8988T (cell line): ENCODE measurements at places on chromosomes 12 and 14.

- no peak for DNase-seq
Measured at GRCh38 chr12:12051668-12052067, 19.1 kb upstream of the BCL2L14 start.

DNA sequence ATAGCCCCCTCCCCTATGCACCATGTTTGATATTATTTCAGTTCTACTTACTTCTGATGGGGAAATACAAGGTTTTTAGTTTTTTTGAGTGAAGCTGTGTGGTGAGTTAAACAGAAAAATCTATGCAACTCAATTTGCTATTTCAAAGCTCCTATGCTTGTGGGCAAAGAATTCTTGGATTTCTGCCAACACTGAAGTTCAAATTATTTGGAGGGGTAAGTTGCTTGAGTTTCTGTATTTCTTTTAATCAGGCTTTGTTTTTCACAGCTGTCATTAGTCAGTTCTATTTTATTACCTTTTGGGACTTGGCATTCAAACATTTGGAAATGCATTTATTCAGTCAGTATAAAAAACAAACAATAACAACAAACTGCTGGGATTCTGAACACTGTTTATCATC lies 407.5 kb upstream of the MGAT4C start:
- no peak for DNase-seq

- DNase-seq, result no peak
Measured at GRCh38 chr12:54945082-54945481, 39.5 kb downstream of the TESPA1 start.

DNA sequence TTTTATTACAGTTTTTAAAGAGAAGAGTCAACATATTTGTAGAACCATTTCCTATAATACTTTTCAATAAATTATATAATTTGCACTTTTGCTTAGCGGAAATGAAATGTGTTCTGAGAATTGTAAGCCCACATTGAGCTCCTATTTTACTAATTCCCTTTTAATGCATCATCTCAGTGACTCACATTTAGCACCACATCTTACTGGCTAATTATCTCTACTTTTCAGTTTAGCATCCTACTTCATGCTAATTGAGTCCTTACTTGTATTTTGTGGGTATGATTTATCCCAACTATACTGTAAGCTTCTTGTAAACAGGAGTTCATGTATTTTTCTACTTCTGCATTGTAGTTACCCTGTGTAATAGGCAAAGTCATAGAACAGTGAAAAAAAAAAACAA lies 67.5 kb downstream of the TMX1 start:
- no peak for DNase-seq

- no peak for DNase-seq
Measured at GRCh38 chr12:53572134-53572758, 53.9 kb downstream of the ATF7 start.

- DNase-seq, result no peak
Measured at GRCh38 chr12:107359382-107359781, 266.0 kb upstream of the CRY1 start.
